Substantia nigra (tissue), 51 donors: ENCODE measurements at places on chromosomes 7 and 10.

- DNase-seq = no peak
Observed at GRCh38 chr10:71046747-71047146, 158.4 kb upstream of the PCBD1 start.

DNA sequence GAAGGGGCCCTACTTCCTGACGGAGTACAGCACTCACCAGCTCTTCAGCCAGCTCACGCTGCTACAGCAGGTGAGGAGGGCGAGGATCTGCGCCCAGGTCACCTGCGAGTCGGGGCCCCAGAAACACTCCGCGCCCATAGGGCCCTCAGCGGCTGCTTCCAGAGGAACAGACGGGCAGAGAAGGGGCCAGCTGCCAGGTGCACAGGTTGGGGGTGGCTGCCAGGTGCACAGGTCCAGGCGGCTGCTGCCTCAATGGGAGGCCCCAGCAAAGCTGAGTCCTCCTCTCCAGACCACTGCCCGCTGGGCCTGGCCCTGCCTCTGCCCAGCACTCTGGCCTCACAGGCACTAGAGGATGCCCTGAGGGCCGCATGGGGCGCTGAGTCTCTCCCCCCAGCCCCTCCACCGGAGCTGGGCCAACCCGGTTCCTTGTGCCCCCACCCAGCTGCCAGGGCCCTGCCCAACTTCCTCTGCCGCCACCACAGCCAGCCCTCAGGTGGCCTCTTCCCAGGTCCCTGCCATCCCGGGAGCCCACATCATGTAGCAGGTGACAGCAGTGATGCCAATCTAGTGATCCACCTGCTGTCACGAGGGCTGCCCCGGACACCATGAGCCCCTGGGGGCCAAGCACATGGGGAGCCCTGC, 17.0 kb upstream of the UTF1 start:
- peak; percentile 40 for DNase-seq

DNA sequence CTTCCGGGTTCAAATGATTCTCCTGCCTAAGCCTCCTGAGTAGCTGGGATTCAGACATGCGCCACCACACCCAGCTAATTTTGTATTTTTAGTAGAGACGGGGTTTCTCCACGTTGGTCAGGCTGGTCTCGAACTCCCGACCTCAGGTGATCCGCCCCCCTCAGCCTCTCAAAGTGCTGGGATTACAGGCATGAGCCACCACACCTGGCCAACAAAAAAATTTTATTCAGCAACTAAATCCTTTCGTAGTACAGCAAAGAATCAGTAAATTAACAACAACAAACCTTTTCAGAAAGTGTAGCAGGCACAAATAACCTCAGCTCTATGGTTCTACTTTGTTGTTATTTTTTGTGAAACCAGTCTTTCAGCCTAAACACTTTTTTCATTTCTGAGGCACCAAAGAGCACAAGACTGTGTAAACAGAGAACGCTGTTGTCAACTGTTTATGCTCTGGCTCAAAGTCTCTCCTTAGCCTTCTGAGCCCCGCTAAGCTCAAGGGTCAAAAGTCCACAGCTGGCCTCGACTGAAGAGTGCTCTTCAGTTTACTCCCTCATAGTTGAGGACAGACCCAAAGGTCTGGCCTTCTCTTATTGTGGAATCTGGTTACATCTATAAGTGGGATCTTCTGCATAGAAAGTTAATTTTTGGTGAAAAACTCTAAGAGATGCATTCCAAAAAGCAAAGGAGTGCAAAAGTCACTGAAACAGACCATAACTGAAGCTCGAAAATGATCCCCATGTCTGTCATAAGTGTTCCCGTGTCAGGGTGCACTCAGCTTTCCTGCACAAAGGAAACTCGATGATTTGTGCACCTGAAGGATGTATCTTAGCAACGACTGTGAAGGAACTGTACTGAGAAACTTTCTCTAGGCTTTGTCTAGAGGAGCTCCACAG, 24.6 kb upstream of the DDX50 start:
- no peak for DNase-seq

DNA sequence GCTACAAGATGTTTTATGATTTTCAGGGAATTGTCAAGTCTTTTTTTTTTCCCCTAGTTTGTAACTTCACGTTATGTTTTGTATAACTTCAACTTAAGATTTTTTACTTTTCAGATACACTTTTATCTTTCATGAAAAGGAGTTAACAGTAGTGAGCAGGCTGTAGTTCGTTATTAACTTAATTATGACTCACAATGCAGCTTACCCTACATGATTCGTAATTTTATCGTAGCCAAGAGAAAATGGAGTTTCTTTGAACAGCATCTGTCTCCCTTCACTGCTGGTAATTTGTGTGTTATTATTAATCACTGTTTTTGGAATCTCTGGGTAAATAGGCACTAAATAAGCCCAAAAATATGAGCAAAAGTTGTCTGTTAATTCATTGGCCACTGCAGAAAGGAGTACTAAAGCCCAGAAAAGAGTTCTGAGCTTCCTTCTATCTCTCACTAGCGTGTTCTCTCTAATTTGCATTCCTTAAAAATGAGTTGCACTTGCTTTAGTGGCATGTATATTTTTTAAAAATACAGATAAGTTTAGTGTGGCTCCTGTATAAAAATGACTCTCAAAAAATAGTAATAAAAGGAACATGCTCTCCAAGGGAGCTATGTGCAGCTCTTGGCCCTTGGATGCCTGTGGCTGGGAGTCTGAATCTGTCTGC, 36.1 kb downstream of the RALA start:
- DNase-seq = no peak

DNA sequence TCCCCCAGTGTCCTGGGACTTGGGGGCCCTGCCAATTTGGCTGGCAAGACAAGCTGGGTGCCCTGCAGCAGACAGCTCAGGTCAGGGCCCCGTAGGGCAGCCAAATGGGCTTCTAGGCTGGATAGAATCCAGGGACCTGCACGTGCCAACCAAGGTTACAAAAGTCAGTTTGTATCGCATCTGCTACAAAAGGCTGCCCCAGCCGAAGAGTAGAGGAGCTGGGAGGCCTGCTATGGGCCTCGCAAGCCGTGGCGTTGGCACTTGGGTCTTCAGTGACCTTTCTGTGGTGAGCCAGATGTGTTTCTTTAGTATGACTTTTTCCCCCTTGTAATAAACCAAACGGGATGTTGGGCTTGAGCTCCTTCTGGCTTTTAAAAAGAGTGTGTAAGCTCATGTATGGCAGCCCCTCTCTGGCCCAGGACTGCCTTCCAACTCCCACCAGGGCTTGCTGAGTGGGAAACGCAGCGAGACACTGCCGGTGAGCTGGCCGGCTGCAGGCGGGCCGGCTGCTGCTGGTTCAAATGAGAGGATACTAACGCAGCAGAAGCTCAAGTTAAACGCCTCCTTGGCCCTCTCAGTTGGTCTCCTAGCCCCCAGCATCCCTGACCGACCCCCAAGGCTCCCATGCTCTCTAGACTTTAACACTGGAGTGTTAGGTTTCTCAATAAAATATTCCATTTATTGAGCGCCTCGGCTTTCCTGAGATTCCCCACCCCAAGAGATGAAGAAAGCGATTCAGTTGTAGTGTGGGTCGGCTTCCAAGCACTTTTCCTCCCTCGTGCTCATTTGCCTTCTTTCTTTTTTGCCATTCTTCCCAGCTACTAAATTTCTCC, 3.1 kb upstream of the HOXA10 start:
- no peak for DNase-seq

DNA sequence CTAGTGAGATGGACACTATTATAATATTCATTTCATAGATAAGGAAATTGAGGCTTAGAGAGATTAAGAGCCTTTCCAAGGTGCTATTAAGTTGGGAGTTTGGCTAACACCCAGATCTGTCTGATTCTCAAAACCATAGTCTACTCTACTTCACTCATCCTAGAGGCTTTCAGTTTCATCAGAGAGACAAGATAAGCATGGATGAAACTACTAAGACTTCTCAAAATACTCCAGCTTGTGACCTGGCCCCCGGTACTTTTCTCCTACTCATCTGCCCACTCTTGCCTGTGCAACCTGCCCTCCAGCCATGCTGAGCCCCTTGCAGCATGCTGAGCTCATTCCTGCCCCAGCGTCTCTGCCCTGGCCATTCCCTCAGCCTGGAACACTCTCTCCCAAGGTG, 12.2 kb upstream of the SLC35B4 start:
- DNase-seq = no peak

- DNase-seq = no peak
Observed at GRCh38 chr7:158847451-158847866, 8.9 kb upstream of the DYNC2I1 start.

DNA sequence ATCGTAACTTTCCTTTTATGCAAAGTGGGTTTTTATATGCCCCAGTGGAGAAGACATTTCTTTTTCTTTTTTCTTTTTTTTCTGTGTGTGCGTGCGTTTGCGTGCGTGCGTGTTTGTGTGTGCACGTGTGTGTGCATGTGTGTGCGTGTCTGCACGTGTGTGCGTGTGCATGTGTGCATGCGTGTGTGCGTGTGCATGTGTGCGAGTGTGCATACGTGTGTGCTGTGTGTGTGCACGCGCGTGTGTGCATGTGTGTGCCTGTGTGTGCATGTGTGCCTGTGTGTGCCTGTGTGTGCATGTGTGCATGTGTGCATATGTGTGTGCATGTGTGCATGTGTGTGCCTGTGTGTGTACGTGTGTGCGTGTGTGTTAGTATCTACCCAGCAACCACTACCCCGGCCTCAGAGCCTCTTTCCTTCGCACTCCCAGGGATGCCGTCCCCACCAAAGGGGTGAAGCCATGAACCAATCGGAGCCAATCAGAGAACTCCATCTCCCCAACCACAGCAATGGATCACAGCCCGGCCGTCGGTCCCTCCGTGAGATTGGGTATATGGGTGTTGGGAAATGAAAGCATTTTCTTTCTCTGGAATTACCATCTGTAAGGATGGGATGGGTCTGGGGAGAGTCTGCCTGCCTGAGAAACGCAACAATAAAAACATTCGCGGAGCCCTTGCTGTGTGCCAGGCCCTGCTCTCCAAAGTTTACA, 92.3 kb downstream of the ELFN1 start:
- no peak for DNase-seq

DNA sequence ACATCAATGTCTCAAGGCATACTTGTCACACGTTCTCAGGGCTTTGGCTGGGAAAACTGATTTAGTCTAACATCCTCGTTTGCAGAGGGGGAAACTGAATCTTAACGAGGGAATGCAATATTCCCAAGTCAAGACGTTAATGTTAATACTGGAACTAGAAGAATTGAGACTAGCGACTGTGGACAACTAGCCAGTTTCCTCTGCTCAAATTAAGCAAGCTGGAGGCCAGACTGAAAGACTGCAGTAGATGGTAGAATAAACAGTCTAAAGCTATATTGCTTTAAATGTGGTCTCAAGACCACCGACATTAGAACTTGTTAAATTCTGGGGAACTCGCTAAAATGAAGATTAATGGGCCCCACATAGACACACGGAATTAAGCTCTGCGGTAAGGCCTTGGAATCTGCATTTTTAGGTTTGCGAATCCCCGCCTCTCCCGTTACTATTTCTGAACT, 639 bp upstream of the TFAM start:
- DNase-seq = no peak

GRCh38 chr7:33725111-33726025, 180.0 kb upstream of the BMPER start:
- no peak for DNase-seq

DNA sequence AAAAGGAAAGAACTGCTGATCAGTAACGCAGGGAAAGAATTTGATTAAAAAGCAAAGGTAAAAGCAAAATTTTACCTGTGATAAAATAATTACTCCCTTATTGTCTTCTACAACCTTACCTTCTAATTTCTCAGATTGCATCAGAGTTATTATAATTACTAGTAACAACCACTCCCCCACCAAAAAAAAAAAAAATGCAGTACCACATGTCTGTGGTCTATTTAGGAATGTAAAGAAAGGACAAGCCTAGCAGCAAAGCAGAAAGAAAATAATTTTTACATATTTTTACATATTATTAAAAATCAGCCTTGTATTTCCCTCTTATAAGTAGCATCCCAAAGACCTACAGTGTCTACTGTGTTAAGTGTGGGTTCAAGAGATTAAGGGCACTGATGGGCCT, 430.4 kb downstream of the TFEC start:
- DNase-seq = no peak

- DNase-seq = no peak
Observed at GRCh38 chr10:78473006-78473405, 439.3 kb downstream of the RPS24 start.

GRCh38 chr7:102991077-102991539, 78.3 kb downstream of the LRRC17 start:
- DNase-seq = no peak

GRCh38 chr7:129143724-129144094, 798 bp upstream of the TSPAN33 start:
- no peak for DNase-seq

DNA sequence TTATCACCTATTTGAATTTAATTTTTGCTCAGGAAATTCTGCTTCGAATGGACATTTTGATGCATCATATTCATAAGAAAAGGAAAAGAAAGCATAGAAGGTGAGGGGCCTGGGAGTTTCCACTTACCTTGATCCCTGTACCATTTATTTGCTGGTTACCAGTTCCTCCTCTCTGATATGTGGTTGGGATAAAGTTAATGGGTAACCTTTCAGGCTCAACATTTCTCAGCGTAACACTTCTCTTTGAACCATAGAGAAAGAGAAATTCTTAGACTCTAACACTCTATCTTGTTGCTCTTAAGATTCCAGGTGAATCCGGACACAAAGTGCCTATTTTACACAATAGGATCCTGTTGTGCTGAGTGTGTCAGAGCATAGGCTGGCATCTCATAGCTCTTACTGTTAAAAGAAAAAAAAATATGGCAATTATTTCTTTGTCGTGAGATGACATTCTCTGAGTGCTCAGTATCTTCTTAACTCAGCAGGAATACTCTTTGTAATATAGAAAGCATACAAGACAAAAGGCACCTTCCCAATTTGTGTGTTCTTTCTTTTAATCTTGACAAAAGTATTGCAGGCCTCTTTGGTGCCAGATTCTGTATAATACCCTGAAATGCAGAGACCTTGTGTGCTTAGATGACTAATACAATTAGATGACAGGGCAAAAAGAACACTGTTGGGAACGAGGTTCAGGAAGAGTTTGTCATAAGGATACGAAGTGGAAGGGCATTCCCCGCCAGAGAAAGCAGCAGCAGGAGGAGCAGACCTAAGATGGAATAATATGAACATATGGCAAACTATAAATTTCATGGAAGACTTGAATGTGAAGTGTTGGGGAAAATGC, 689.6 kb downstream of the NRG3 start:
- DNase-seq = no peak

GRCh38 chr10:92278996-92279696, 11.7 kb downstream of the CPEB3 start:
- DNase-seq = no peak

DNA sequence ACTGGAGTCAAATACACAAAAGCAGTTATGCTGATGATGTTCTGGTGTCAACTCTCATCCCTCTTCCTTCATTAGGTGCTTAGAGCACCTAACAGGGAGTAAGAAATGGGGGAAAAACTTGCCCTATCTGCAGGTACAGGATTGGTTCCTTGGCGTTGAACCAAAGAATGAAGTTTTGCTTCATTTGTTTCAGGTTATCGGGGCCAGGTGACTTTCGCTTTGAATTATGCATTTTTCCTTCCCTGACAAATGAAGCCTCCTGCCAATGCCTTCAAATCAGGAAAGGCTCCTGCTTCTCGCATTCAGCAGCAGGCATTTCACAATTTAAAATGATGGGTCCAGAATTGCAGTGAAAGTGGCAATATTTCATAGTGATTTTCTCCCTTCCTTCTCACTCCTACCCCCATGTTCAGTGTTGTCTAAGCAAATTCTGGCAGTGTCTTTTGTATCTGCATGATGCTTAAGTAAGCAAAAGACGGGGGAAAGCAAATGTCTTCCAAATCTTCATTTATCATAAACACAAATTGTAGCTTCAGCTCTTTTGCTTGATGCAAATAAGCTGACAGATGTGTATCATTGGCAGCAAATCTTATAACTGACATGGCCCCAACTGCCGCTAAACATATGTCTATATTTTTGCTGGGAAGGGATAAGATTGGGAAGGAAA, 29.4 kb downstream of the DNAJB9 start:
- DNase-seq = no peak
